ENCODE measurements at places on chromosomes 6 and 20.

DNA sequence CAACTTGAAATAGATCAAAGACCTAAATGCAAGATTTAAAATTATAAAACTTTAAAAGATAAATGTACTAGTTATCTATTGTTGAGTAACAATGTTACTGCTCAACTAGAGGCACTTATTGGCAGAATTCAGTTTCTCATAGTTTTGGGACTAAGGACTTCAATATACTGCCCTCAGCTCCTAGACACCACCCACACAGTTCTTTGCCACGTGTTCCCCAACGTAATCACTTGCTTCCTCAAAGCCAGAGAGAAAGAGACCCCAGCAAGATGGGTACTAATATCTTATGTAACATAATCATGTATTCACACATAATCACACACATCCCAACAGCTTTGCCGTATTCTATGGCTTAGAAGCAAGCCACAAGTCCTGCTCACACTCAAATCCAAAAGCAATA is 50.3 kb upstream of the SLC22A16 start:
- DNase-seq = no peak

DNA sequence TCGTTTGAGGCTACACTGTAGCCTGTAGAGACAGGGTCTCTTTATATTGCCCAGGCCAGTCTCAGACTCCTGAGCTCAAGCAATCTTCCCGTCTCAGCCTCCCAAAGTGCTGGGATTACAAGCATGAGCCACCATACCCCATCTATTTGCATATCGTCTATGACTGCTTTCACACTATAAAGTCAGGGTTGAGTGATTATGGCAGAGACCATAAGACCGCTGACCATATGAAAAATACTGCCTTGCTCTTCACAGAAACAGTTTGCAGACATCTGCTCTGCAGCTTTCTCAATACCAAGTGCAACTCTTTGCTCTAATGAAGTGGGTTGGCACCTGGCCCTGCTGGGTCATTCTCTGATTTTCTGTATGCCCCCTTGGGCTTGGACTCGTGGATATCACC is 79.5 kb upstream of the PAK5 start:
- DNase-seq = no peak

DNA sequence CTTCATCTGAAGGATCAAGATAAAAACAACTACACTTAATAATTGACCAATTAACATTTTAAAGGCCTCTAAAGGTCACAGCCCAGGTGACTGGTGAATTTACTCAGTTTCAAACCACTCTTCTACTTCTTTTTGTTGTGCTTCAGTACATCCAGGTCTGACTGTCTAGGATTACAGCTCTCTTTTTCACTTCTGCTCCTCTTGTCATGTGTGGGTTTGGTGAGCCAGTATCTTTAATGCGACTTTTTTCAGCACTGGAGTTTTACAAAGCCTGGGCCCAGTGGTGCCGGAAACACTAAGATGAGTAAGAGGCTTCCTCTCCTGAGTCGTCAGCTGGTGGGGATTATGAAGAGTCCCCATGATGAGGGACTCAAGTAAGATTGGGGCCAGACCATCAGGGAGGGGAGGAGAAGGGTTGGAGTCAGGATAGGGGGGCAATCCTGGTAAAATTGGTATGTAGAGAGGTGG is 27.0 kb downstream of the HECA start:
- peak; percentile 42 for DNase-seq

DNA sequence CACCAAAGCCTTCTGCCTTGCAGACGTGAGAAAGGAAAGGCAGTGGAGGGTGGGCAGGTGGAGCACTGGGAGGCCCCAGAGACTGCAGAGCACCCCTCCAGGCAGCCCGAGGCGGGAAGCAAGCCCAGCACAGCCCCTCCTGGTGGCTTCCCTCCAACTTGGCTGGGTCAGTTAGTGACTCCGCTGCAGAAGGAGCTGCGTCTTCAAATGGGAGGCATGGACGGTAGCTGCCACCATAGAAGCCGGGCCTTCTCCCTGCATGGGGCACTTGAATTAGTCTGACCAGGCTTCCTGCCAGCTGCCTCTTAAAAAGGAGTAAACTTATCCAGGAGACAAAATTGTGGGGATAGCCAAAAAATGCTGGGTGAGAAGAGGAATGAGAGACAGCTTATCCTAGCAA is 88.0 kb upstream of the RPS6KA2 start:
- DNase-seq = no peak

GRCh38 chr6:170199716-170200115 is 91.2 kb downstream of the DLL1 start:
- no peak for DNase-seq

- DNase-seq = no peak
Observed at GRCh38 chr6:134288538-134289203, 29.2 kb downstream of the SGK1 start.

DNA sequence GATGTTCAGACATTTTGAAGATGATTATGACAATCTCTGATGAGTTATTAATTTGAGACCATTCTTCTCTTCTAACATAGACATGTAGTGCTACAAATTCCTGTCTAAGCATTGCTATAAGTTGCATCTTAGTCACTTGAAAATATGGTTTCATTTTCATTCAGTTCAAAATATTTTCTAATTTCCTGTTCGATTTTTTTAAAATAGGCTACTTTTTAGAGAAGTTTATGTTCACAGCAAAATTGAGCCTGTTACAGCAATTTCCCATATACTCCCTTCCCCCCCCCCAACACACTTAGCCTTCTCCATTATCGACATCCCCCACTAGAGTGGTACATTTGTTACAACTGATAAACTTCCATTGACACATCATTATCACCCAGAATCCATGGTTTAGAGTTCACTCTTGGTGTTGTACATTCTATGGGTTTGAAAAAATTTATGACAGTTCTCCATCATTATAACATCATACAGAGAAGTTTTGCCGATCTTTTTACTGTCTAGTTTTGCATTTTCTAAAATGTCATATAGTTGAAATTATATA is 31.2 kb downstream of the PLAGL1 start:
- no peak for DNase-seq

GRCh38 chr20:20520776-20521175 is 152.9 kb downstream of the INSM1 start:
- no peak for DNase-seq
